Activated naive CD8-positive, alpha-beta T cell treated with anti-CD3 and anti-CD28 coated beads, Interleukin-2, amount 10 ng/mL, durations not matched to agents 7 days and 5 days (primary cell): ENCODE measurements at places on chromosomes 1 and 21.

- H3K27ac ChIP-seq, result no peak overlapping the region
- H3K36me3 ChIP-seq, result no peaks in the 10 kb centered on the region
- no peak for DNase-seq
These were observed 79.3 kb downstream of the SLC35F3 start for GRCh38 chr1:233983811-233984210.

DNA sequence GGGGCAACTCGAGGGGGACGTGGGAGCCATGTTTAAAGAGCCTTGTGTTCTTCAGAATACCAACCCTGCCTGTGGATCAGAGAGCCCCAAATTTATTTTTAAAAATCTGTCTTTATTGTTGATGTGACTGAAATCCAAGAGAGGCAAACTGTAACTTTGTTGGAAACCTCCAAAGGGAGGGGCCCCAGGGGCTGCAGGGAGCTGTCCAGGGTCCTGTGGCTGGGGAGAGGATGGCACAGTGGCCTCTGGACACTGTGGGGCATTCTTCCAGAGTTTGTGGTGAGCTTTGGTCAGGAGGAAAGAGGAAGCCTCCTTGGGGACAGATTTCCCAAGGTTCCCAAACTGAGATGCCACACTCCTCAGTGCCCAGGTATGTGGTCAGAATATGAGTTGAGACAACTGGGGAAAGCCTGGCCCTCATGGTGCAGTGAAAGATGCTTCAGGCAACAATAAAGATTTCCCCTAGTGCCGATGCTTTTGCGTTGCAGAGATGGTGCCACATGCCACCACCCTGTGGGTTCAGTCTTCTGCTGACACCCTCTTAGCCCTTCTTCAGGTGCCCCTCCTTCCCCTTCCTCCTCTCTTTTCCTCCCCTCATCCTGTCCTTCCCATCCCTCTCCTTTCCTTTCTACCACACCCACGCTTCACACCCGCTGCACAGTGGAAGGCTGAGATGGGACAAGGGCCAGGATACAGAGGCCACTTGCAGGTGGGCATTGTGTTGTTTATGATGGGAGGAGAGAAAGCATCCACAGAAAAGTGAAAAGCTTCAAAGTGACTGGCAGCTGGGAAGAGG is 122.1 kb downstream of the UCK2 start:
- peaks cover 16% of the 10 kb centered on the region for H3K27me3 ChIP-seq
- H3K4me3 ChIP-seq, result no peak overlapping the region
- no peak overlapping the region for H3K27ac ChIP-seq
- H3K4me1 ChIP-seq, result no peaks in the 10 kb centered on the region

GRCh38 chr21:15408089-15408488 is 321.7 kb upstream of the USP25 start:
- H3K4me3 ChIP-seq, result no peak overlapping the region
- H3K36me3 ChIP-seq, result no peaks in the 10 kb centered on the region

DNA sequence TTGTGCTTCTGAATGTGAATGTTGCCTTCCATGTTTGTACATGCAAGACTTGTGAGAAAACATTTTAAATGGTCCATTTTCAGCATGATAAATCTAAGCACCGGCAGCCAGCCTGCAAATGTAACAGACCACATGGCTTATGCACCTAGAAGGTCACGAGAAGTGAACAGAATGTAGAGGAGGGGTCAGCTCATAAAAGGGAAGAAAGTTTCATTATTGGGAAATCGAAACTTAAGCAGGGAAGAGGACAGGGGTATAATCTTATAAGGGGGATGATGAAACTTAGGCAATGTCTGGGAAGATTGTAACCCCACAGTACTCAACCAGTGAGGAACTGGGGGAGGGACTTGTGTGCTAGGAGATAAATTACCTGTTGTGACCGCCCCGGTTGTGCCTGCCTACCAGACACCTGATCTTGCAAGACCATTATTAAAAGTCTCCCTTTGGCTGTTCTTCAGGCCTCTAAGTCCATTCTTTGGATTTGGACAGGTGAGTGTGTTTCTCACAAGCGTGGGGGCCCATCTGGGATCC is 37.7 kb upstream of the VN1R5 start:
- no peak overlapping the region for H3K27ac ChIP-seq
- peaks cover 8% of the 10 kb centered on the region for H3K36me3 ChIP-seq
- no peaks in the 10 kb centered on the region for H3K4me1 ChIP-seq
- no peak overlapping the region for H3K4me3 ChIP-seq
- no peak for DNase-seq

- H3K4me3 ChIP-seq, result peak overlapping the region; percentile 81
- H3K36me3 ChIP-seq, result no peaks in the 10 kb centered on the region
- H3K27ac ChIP-seq, result peak overlapping the region; percentile 98
- H3K4me1 ChIP-seq, result peaks cover 45% of the 10 kb centered on the region
- H3K27me3 ChIP-seq, result no peaks in the 10 kb centered on the region
These were observed 110.4 kb downstream of the PPIAL4G start for GRCh38 chr1:148372731-148373130.

- no peaks in the 10 kb centered on the region for H3K27me3 ChIP-seq
- no peak overlapping the region for H3K27ac ChIP-seq
- peaks cover 9% of the 10 kb centered on the region for H3K4me1 ChIP-seq
- H3K4me3 ChIP-seq, result no peak overlapping the region
- peaks cover 5% of the 10 kb centered on the region for H3K36me3 ChIP-seq
These were observed 30.4 kb downstream of the ZNF281 start for GRCh38 chr1:200379432-200379757.

- H3K36me3 ChIP-seq, result no peaks in the 10 kb centered on the region
- H3K27ac ChIP-seq, result no peak overlapping the region
- peaks cover 6% of the 10 kb centered on the region for H3K4me1 ChIP-seq
- no peak for DNase-seq
These were observed 31.7 kb downstream of the TP73 start for GRCh38 chr1:3683992-3684391.

DNA sequence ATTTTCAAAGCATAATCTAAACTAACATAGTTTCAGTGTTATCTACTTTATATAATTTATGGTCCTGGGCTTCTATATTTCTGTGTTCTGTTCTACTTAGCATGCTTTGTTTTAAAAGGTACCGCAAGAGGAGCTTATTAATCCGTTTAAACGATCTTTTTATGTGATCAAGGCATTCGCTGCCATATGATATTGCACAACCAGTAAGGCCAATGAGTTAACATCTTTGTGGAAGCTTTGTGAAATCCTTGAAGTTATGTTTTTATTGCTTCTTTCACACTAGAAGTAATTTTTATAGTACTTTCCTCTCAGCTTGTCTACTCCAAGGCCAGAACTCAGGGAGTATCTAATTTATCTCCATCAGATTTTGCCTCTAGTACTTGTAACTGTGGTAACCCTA is 8.9 kb downstream of the LRRC8C start:
- DNase-seq, result no peak
- peaks cover 50% of the 10 kb centered on the region for H3K36me3 ChIP-seq
- H3K4me1 ChIP-seq, result peaks cover 35% of the 10 kb centered on the region
- no peak overlapping the region for H3K27ac ChIP-seq
- H3K4me3 ChIP-seq, result no peak overlapping the region

DNA sequence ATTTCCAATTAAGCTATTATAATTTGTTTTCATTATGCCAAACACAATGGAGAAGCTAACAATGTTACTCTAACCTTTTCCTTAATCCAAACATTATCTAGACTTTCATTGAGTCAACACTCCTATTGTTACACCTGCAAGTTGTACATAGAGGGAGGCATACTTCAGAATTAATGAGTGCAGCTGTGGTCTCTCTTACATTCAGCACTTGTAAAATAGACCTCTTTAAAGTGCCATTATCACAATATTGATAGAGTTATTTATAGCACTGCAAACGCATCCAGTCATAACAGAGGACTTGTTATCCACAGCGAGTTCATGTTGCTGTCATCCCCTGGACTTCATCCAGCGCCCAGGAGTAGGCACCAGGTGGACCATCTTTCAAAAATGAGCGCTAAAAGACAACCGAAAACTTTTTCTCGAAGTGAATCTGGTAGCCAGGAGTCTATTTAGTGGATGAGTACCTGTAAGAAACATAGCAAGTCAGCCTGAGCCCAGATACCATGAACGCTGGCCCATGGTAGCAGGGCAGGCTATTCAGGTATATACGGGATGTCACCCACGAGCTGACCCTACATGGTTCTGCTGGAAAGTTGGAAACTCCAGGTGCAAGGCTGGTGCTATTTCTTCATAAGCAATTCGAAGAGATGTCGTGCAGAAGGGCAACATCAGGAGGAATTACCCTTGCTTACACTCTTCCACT is 70.6 kb upstream of the NFIA start:
- peaks cover 20% of the 10 kb centered on the region for H3K27me3 ChIP-seq
- no peak for DNase-seq
- H3K4me3 ChIP-seq, result no peak overlapping the region
- H3K4me1 ChIP-seq, result peaks cover 1% of the 10 kb centered on the region

- peaks cover 44% of the 10 kb centered on the region for H3K27me3 ChIP-seq
- H3K4me1 ChIP-seq, result no peaks in the 10 kb centered on the region
- H3K27ac ChIP-seq, result no peak overlapping the region
- no peaks in the 10 kb centered on the region for H3K36me3 ChIP-seq
- H3K4me3 ChIP-seq, result no peak overlapping the region
These were observed 65.4 kb upstream of the IFFO2 start for GRCh38 chr1:19021845-19022244.

GRCh38 chr1:47940326-47940725 is 56.9 kb downstream of the TRABD2B start:
- H3K4me1 ChIP-seq, result no peaks in the 10 kb centered on the region
- no peak overlapping the region for H3K4me3 ChIP-seq
- peaks cover 19% of the 10 kb centered on the region for H3K27me3 ChIP-seq
- H3K36me3 ChIP-seq, result no peaks in the 10 kb centered on the region

DNA sequence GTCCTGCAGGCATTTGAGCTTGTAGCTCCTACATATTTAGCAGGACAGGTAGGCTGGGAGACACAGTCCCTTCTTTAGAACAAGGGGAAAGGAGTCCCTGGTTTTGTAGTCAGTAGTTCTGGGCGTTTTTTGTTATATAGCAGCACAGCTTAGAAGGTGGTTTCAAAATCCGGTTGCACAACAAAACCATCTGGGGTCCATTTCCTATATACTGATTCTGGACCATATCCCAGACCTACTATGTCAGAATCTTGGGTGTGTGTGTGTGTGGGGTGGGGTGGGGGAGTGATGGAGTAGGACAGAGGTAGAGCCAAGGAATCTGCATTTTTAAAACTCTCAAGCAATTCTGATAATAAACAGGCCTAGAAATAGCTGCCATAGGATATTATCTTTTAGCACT is 21.6 kb downstream of the METTL13 start:
- H3K27me3 ChIP-seq, result no peaks in the 10 kb centered on the region
- H3K4me1 ChIP-seq, result peaks cover 6% of the 10 kb centered on the region
- H3K27ac ChIP-seq, result no peak overlapping the region
- H3K4me3 ChIP-seq, result no peak overlapping the region

- no peak overlapping the region for H3K27ac ChIP-seq
- H3K36me3 ChIP-seq, result no peaks in the 10 kb centered on the region
- peak overlapping the region; percentile 68 for H3K4me3 ChIP-seq
- H3K27me3 ChIP-seq, result peaks cover 51% of the 10 kb centered on the region
- DNase-seq, result no peak
These were observed 39.2 kb downstream of the CDK18 start for GRCh38 chr1:205543351-205544301.

GRCh38 chr1:238254935-238255334 is 364.2 kb upstream of the ZP4 start:
- no peak overlapping the region for H3K4me3 ChIP-seq
- DNase-seq, result no peak
- no peaks in the 10 kb centered on the region for H3K4me1 ChIP-seq
- H3K36me3 ChIP-seq, result no peaks in the 10 kb centered on the region

- peaks cover 10% of the 10 kb centered on the region for H3K36me3 ChIP-seq
- H3K27ac ChIP-seq, result no peak overlapping the region
- no peak for DNase-seq
- H3K4me3 ChIP-seq, result no peak overlapping the region
- H3K27me3 ChIP-seq, result no peaks in the 10 kb centered on the region
These were observed 191.2 kb downstream of the RERE start for GRCh38 chr1:8625981-8626898.

DNA sequence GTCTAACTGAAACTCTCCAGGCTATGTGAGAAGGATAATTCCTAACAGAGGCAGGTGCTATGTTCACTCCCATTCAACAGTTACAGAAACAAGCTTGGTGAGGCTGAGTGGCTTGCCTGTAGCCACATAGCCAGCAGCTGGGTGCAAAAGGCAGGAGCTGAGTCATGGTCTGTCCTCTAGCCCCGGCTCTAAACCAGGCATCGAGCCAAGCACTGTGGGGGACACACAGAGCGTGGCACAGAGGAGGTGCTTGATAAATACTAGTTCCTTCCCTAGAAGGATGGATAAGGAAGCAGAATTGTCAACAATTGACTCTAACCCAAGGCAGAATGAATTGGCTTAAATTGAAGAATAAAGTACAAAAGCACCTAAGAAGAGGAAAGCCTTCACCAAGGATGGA is 10.4 kb upstream of the KCNA2 start:
- H3K4me1 ChIP-seq, result peaks cover 27% of the 10 kb centered on the region
- DNase-seq, result no peak
- H3K4me3 ChIP-seq, result no peak overlapping the region

- no peak overlapping the region for H3K27ac ChIP-seq
- no peaks in the 10 kb centered on the region for H3K36me3 ChIP-seq
- peaks cover 20% of the 10 kb centered on the region for H3K27me3 ChIP-seq
- H3K4me3 ChIP-seq, result no peak overlapping the region
- peaks cover 4% of the 10 kb centered on the region for H3K4me1 ChIP-seq
- no peak for DNase-seq
These were observed 618.8 kb downstream of the MATN1 start for GRCh38 chr1:30104551-30104950.

DNA sequence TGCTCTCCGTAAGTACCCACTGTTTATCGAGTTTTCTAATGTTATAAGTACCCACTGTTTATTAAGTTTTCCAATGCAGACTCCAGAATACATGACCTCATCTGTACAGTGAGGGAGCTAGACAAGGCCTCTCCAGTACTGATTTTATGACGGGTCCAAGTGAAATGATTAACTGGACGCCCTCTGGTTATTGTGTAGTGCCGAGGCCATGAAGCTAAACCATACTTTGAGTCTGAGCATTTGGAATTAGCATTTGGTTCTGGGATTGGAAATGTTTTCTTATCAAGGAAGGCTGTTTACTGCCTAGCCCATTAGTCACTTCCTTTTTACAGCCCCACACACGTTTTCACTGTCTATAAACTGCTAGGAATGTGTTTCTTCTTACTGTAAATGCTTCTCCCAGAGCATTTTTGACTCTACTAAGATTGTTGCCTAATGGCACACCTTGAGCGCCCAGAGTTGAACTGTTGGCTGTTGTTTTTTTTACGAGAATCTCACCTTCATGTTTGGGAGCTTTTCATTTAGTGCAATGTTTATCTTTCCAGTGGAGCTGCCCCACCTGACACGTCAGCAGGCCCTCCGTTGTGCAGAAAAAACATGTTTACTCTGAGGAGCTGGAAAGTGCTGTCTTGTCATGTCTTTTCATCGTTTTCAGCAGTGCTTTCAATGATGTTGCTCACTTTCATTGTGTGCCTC is 26.9 kb downstream of the SPATA46 start:
- H3K4me1 ChIP-seq, result no peaks in the 10 kb centered on the region
- no peak for DNase-seq
- no peak overlapping the region for H3K4me3 ChIP-seq
- no peak overlapping the region for H3K27ac ChIP-seq
- peaks cover 2% of the 10 kb centered on the region for H3K27me3 ChIP-seq
- H3K36me3 ChIP-seq, result no peaks in the 10 kb centered on the region

GRCh38 chr1:23114424-23115079 is 54.1 kb downstream of the LUZP1 start:
- H3K4me1 ChIP-seq, result peaks cover 57% of the 10 kb centered on the region
- no peak overlapping the region for H3K4me3 ChIP-seq
- H3K36me3 ChIP-seq, result peaks cover 3% of the 10 kb centered on the region
- no peak overlapping the region for H3K27ac ChIP-seq
- DNase-seq, result no peak

GRCh38 chr1:78348496-78349284 is 142.1 kb upstream of the PTGFR start:
- H3K27ac ChIP-seq, result no peak overlapping the region
- peaks cover 3% of the 10 kb centered on the region for H3K27me3 ChIP-seq
- H3K4me3 ChIP-seq, result no peak overlapping the region
- DNase-seq, result no peak
